Foreskin keratinocyte (primary cell): ENCODE measurements at places on chromosomes 2 and 18. TPM values are rescaled to one million over a fixed set of nuclear protein-coding genes. Genes with fewer than 3 reads are reported as not detected.

DNA sequence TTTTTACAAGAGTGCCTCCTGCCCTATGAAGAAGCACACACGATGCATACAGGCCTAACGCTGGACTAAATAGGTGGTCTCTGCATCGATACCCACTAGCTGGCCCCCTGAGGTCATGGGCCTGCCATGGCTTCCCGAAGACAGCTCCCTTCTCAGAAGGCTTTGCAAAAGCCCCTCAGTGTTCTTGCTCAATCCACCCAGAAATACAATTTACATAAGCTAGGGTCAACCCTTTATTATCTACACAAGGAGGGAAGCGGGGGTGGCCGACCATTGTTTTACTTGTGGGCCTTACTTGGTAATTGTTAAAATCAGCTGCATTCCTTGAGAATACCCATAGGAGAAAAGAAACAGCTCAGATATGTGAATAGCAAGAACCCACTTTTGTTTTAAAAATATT is 28.5 kb downstream of the UXS1 start:
- no peak for DNase-seq

GRCh38 chr2:240981280-240981679 is 17.1 kb upstream of the SNED1 start:
- no peak for DNase-seq

DNA sequence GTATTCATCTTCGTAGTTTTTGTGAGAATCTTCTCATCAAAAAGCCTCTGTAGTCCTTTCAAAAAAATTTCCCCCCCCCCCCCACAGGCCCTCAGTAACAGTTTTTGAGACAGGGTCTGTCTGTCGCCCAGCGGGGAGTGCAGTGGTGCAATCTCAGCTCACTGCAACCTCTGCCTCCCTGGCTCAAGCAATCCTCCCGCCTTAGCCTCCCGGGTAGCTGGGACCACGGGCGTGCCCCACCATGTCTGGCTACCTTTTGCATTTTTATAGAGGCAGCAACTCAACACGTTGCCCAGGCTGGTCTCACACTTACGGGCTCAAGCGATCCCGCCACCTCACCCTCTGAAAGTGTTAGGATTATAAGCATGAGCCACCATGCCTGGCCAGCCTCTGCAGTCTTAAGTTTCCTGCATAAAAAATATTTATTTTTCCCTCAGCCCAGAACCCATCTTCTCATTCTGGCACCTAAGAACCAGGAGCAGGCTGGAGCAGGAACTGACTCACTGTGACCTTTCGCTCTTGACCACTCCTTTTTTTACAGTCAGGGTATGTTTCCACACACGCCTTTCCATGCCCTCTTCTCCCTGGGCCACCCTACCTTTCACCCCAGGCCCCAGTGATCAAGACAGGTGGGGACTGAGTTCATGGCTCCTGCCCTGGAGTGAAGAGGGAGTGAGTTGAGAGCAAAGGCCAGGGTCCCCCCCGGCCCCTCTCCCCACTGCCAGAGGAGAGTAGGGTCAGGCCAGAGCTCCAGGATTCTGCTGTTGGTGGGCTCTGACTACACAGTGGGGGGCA is 32.5 kb upstream of the NT5DC4 start:
- DNase-seq, result no peak

DNA sequence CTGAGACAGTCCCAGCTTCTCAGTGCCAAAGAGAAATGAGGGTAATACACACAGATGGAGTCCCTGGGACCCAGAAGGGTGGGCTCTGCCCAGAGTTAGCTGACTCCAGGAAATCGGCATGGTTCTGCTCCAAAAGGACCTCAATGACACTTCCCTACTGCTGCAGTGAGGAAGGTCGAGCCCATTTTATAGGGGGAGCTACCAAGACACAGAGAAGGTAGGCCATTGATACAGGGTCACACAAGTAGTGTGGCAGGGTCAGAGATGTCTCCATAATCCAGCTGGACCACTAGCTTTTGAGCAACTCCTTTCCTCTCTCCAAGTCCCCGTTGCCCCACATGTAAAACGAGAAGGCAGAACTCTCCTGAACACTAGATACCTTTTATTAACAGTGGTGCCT is 276.9 kb downstream of the MYCN start:
- no peak for DNase-seq

- DNase-seq, result no peak
Observed at GRCh38 chr18:76260941-76261472, 234.0 kb downstream of the ZNF516 start.

- DNase-seq, result no peak
Observed at GRCh38 chr2:10309286-10309685, 6.6 kb downstream of the HPCAL1 start.

GRCh38 chr18:28728891-28729290 is 552.0 kb upstream of the CDH2 start:
- peak; percentile 51 for DNase-seq

- no peak for DNase-seq
Observed at GRCh38 chr2:177422271-177422670, 29.7 kb downstream of the AGPS start.

GRCh38 chr2:76268902-76269620 is 558.3 kb upstream of the GCFC2 start:
- peak; percentile 14 for DNase-seq

DNA sequence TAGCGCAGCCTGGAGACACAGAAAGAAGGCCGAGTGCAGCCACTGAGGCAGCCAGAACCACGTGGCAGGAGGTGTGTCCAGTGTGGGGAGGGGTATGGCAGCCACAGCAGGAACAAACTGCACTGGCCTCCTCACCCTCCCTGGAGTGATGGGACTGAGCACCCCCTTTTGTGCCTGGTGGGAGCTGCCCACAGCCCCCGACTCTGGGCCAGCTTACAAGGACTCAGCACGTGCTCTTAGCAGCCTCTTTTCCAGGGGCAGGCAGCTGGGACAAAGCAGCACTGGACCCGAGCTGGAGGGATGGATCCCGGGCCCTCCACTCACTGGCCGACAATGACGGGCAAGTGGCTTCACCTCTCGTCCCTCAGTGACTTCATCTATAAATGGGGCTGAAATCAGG is 5.2 kb upstream of the KLF11 start:
- no peak for DNase-seq

- DNase-seq, result no peak
Observed at GRCh38 chr2:18551623-18552022, 8.8 kb downstream of the RDH14 start.

DNA sequence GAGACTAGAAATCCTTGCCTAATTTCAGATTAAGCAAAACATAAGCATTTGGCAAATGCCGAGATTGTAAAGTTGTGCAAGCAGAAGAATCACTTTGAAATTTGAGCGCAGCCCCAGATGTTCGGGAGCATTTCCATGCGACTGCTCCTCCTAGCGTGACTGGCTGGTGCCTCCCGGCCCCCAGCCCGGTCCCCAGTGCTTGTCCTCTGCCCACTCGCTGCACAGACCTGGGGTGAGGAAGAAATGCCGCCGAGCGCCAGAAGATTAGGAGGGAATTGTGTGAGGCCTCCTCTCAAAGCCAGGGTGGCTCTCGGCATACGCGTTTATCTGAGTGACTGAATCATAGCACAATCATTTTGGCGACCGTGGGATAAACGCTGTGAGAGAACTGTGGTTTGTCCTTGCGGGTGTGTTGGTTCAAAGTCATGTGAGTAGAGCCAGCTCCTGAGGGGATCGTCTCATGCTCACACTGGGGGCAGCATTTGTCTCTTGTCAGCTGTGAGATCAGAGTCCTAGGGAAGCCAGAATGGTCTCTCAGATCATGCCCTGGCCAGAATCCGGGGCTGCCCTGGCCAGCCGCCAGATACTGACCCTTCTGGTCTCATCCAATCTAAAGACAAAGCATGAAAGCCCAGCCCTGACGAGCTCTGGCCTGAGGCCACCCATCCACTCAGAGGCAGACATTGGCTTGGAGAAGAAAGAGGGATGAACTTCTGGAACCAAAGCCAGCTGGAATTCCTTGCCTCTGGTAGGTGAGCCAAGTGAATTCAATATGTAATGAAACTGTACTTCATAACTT is 189.3 kb downstream of the SH3RF3 start:
- DNase-seq, result no peak

GRCh38 chr2:228624733-228625132 is 443.2 kb upstream of the SPHKAP start:
- no peak for DNase-seq

GRCh38 chr2:208375491-208376068 is 31.0 kb upstream of the PTH2R start:
- no peak for DNase-seq

DNA sequence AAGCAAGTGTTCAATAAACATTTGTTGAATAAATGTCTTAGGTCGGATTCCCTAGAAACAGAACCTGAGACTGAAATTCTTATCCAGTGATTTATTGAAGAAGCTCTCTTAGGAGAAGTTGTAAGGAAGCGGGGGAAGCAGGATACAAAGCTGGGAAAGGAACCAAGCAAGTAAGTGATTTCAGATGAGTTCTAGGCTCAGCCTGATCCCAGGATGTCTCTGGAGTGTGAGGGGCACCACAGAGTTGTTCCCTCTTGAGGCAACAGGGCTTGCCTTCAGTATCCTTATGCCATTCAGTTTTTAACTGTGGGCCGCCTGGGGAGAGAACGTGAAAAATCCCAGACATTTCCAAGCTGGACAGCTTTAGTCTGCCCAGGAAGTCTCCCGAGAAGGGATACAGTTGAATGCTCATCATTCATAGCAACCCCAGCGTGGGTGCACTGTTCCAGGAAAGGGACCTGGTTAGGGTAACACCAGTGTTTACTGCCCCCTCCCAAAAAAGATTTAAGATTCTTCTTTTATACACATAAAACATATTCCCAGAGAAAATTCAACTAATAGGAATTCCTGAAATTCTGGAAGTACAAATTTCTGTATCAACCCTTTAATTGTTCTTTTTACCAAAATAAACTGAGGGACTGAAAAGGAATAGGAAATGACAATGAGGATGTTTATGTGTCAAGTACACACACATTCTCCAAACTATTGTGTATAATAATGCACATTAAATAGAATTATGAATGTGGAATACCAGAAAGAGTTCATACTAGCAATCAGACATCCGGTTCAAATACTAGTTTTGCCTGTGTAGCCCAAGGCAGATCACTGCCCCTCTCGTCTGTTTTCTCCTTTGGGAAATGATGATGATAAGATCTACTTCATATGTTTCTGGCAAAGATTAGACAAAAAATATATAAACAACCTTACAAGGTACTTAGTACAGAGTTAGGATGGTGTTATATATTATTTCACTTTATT is 592.1 kb upstream of the CDH2 start:
- no peak for DNase-seq

DNA sequence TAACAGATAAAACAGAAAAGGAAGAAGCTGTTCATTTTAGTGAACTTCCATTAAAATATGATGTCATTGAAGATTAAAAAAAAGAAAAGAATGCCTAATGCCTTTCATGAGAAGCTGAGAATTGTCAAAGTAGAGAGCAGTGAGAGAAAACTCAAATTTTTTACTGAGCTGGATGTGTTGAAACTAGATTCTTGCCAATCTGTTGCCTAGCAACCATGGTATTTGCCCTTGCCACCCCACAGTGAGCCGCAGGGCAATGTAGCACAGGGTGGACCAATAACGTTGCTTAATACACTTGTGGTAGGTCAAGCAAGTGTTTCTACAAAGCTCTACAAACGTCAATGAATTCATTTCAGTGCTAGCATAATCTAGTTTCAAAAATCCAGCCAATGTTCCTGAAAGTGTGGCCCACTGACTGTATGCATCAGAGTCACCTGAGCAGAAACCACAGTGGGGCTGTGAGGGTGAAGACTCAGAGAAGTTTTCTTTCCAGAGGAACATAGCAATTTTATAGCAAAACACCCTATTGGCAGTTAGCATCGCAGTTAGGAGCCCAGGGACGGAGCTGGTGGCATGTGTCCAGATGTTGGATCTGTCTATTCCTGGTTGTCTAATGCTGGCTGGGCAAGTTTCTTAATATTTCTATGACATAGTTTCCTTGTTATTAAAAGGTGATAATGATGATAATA is 132.2 kb downstream of the DOCK10 start:
- DNase-seq, result peak; percentile 84

DNA sequence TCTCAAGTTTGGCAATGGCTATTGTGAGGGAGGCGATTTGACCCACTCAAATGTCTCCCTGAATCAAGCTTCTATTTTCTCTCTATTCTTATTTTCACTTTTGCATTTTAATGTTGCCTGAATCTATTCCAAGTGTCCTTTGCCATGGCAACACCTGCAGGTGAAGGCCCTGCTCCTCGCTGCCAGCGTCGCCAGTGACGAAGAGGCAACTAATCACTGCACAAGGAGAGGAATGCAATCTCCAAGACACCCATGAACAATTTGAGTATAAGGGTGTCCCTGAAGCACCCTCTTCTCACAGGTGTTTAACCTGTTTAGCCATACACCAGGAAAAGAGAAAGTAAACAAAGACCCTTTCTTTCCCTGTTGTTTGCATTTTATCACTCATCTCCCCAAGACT is 165.6 kb upstream of the VRK2 start:
- no peak for DNase-seq

DNA sequence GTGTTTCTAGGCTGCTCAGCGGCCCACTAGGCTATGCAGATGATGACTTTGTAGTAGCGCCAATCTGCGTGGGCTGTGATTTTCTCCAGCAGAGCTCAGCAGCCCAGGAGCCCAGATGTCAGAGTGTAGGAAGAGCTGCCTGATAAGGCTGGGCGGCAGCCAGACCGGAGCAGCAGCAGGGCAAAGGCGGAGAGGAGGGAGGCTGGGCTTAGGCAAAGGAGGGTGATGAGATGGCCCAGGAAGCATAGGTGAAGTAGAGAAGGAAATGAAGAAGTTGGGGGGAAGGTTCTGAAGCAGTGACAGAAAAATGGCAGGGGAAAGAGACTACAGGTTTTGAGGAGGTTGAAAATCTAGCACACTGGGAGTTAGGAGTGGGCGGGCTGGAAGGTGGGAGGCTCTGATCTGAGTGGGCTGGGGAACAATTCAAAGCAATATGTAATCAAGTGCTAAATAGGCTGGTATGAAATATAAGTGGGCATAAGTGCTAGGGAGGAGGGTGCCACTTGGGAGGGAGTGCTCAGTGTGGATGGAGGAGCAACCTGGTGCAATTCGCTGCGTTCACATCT is 50.6 kb upstream of the STPG4 start:
- DNase-seq, result no peak

- DNase-seq, result no peak
Observed at GRCh38 chr2:60023256-60023985, 530.0 kb downstream of the BCL11A start.

- peak; percentile 13 for DNase-seq
Observed at GRCh38 chr2:69616755-69617154, 26.8 kb downstream of the AAK1 start.

GRCh38 chr18:46283895-46284295 is 179.7 kb downstream of the HAUS1 start:
- DNase-seq, result no peak

- peak; percentile 26 for DNase-seq
Observed at GRCh38 chr18:23337599-23338444, 115.3 kb upstream of the RIOK3 start.

The KLHL30 gene
- not detected in 2 replicates for total RNA-seq

The G6PC2 gene
- not detected in 2 replicates for total RNA-seq

The SNORC gene
- total RNA-seq, result 0.18 and 0.65 TPM in 2 replicates

The TMEM169 gene
- total RNA-seq, result 0.11 TPM in 1 of 2 replicates, not detected in the other

The STARD6 gene
- total RNA-seq, result 0.14 TPM in 1 of 2 replicates, not detected in the other

The CLEC4F gene
- not detected in 2 replicates for total RNA-seq
